ENCODE measurements at places on chromosomes 7 and 10.

DNA sequence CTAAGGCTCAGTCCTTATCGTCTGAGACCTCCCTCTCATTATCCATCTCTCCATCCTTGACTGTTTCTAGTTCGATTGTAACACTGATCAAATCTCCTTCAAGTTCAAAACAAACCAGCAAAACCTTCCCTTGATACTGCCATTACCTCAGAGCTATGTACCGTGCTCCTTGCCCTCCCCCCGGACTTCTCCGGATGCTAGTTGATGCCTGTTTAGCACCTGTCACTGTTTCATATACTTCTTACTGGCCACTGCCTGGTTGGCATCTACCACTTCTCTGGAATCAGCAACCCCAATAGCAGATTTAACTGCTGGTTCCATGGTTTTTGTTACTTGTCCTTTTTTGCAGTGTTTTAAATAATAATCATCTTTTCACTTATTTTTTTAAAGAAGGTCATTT is 64.1 kb downstream of the BMPR1A start:
- DNase-seq, result no peak

DNA sequence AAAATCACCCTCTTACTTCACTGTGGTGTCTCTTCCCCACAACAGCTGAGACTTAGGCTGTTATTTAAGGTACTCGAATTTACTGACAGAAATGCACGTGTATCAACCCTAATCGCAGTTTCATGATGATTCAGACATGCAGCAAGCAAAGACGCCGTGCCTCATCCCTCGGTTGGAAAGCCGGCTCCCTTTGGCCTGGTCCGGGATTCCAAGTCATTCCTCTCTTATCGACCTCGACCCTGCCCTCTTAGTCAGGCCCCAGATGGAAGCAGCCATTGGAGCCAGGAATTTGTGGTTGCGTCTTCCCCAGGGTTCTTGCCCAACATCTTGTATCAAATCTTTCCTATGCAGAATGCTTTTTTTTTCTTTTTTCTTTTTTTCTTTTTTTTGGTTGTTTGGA is 229.5 kb downstream of the GATA3 start:
- no peak for DNase-seq

- no peak for DNase-seq
These were observed 18.5 kb downstream of the AKR1B15 start for GRCh38 chr7:134567368-134567767.

- peak; percentile 49 for DNase-seq
These were observed 731 bp downstream of the CHCHD3 start for GRCh38 chr7:133081119-133081598.

- DNase-seq, result no peak
These were observed 317.2 kb downstream of the GRID1 start for GRCh38 chr10:86049442-86049841.

DNA sequence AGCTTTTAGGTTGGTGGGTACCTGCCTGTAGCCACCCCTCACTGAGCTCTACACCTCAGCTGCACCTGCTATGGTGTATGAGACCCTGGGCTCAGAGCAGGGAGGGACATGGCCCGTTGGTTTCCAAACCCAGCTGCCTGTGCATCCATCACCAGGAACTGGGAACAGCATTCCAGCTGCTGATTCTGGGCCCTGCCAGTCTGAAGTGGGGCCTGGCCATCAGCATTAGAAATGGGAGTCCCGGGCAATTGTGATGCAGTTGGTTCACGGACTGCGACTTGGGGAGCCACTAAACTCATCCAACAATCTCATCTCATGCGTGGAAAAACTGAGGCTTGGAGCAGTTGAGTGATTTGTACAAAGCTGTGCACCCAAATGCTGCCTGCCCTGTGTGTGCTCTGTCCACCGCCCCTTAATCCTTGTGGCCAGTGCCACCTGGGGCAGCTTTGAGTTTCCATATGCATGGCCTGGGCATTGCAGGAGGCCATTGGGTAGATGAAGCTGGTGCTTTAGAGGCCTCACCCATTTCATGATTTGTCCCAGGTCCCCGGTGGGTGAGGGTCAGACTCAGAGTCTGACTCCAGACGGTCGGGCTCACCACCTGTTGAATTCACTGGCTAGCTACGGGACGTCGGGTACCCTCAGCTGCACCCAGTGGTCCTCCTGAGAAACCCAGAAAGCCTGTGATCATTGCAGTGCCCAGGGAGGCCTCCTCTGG is 109.0 kb upstream of the SHH start:
- no peak for DNase-seq

DNA sequence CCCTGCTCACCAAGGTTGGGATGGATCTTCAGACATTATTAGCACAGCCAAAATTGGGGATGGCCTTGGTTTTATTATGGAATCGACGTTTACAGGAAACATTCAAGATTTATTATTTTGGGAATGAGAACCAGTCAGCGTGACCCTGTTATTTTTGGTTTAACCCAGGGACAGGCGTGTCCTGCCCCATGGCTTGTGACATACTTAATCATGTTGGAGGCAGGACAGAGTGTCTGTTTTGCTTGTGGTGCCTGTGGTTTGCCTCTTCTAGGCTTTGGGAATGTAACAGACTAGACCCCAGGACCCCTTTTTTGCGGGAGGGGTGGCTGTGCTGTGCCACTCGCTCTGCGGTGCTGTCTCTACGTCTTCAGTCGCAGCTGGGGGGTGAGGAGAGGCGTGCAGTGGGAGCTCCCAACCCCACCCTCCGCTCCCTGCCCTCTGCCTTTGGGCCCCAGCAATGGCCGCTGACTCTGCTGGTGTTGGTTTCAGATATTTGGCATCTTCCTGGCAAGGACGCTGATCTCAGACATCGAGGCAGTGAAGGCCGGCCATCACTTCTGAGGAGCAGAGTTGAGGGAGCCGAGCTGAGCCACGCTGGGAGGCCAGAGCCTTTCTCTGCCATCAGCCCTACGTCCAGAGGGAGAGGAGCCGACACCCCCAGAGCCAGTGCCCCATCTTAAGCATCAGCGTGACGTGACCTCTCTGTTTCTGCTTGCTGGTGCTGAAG is 20.1 kb upstream of the SH2D4B start:
- DNase-seq, result no peak

- no peak for DNase-seq
These were observed 181.3 kb downstream of the PPP1R9A start for GRCh38 chr7:95088536-95089215.

GRCh38 chr10:116521424-116522290 is 24.1 kb upstream of the PNLIP start:
- no peak for DNase-seq

DNA sequence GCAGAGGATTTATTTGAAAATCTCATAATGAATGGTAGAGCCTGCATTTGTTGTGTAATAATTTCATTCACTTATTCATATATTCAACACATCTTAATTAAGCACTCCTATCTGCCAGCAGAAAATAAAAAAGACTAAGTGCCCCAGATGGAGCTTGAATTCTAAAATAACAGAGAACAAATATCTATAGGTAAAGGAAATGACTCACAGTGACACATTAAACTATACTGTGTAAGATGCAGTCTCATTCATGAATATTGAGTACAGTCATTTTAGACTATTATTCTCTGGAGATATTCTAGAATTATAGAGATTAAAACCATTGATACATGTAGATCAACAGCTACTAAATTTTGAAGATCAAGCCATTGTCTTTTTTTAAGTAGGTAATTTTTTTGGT is 72.1 kb downstream of the PTPRZ1 start:
- DNase-seq, result no peak

GRCh38 chr7:44401692-44402091 is 76.3 kb upstream of the CAMK2B start:
- no peak for DNase-seq

GRCh38 chr7:5345671-5346070 is 62.9 kb downstream of the SLC29A4 start:
- DNase-seq, result no peak

DNA sequence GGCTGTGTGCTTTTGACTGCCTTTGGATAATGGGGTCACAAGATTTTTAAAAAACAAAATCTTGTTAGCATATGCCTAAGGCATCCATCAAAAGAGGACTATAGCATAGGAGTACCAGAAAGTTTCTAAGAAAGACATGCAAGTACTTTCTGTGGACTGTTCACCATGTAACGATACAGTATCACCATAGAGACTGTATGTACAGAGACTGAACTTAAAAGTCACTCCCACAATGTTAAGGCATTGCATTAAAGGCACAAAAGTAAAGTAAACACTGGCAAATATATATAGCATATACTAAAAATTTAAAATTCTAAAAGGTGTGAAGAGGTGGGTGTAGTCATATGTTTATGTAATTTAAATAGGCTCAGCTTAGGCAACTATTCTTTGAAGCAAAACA is 190.9 kb downstream of the IMMP2L start:
- no peak for DNase-seq

DNA sequence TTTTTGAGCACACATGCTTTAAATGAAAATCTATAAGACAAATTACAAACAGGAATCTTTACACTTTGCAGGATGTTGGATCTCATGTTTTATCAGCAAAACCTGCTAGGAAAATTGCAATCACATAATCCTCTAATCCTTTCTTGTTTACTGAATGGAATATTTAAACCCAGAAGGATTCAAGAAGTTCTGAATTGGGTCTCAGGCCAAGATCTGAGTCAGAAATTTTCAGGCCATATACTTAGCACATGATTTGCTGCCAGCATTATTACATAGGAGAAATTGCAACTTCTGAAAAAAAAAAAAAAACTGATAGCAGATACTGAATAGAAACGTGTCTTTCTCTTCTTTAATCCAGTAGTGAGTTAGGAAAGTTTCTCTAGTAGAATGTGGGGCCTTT is 1005.3 kb upstream of the POT1 start:
- DNase-seq, result no peak

GRCh38 chr10:118107040-118107439 is 60.3 kb upstream of the RAB11FIP2 start:
- DNase-seq, result no peak

DNA sequence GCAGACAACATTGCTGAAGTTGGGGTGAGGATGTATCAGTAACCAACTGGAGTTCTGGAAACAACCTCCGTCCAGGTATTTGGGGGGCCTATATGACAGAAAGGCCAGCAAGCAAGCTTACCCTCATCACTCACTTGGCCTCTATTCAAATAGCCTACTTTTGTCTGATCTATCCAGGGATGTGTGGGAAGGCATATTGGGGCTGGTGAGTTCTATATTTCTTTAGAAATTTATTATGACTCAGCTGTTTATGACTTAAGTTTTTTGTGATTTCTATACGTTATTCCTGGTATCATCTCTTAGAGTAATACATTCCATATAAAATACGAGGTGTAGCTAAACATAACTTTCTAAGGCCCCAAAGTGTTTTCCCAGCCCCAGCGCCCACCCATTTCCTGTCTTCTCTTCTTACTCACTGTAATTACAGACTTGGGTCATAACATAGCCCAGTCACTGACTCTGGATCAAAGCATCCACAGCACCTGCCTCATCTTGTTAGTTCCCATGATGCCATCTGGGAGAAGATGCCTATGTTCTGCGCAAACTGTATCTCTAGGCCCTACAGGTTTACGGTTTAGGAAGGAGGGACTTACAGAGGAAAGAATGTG is 18.1 kb downstream of the GARS1 start:
- no peak for DNase-seq

DNA sequence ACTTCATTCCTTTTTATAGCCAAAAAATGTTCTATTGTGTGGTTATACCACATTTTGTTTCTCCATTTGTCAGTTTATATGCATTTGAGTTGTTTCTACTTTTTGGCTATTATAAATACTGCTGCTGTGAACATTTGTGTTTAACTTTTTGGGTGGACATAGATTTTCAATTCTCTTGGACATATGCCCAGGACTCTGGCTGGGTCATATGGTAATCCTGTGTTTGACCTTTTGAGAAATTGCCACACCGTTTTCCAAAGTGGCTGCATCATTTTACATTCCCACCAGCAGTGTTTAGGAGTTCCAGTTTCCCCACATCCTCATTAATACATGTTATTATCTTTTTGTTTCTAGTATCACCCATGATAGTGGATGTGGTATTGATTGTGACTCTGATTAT is 39.4 kb downstream of the CSGALNACT2 start:
- no peak for DNase-seq

GRCh38 chr7:30206942-30207341 is 72.2 kb downstream of the MTURN start:
- DNase-seq, result no peak

DNA sequence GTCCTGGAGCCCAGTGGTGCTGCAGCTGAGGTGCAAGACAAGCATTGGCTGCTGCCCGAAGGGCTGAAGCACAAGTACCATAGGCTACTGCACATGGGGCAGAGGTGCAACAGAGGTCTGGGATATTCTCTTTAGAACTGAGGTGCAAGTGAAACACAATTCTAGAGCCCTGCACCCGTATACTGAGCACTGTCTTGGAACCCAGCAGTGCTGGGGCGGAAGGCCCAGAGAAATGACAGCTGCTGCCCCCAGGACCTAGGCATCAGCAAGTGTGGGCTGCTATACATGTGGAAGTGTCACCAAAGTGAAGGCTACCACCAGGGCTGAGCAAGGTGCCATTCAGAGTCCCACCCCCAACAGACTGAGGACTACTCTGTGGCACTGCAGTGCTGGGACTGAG is 393.6 kb upstream of the STEAP1 start:
- peak; percentile 29 for DNase-seq

DNA sequence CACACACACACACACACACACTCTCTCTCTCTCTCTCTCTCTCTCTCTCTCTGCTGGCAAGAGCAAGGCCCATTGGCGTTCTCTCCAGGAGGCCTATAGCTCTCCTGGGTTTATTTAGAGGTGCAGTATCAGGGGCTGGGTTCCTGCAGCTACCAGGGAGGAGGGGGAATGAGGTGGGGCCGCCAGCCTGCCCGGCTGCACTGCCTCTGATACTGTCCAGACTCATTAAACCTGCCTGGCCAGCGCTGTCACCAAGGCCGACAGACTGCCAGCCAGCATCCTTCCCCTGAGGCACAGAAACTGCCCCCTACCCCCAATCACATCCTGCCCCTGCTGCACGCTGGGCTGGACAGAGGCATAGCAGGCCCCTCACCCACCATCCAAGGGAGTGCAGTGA is 4.3 kb downstream of the PRRT4 start:
- no peak for DNase-seq

GRCh38 chr7:117347480-117347879 is 24.6 kb upstream of the WNT2 start:
- no peak for DNase-seq

DNA sequence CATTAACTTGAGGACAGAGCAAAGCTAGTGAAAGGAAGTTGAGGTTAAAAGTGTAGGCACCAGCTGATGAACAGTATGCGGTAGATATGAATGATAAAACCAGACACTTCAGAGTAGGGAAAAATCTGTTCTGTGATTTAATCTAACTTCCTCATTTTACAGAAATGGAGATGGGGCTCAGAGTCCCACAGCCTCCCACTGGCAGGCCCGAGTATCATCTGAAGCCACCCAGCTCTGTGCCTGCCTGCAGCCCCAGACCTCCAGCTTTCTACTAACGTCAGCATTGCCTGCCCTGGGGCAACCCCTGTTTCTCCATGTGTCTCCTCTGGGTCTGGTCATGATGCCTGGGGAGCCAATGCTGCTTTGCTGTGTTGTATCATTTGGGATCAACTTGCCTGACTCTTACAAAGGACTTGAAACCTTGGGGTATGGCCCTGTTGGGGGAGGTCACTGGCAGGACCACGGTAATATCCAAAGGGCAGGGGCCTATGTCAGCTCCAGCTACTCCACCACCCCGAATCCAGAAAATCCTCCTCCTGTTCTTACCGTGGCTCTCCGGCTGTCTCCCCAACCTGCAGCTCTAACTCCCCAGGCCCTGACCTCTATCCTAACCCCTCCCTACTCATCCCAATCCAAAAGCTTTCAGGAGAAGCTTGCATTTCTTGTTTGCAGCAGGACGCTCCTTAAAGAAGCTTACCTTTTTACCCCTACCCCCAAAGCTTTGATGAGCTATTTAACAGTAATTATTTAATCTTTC is 56.2 kb upstream of the NPY start:
- no peak for DNase-seq

GRCh38 chr7:37342176-37342687 is 106.4 kb downstream of the ELMO1 start:
- DNase-seq, result no peak

GRCh38 chr7:140456551-140457051 is 22.7 kb downstream of the MKRN1 start:
- no peak for DNase-seq

Data from ecto neural progenitor cell (in vitro differentiated cells).